Stimulated activated naive CD4-positive, alpha-beta T cell treated with Interleukin-2 at 50 U/mL for 16 hours (primary cell): ENCODE measurements at places on chromosomes 6 and 20.

GRCh38 chr20:32886652-32887051 is 27.9 kb downstream of the EFCAB8 start:
- no peak for DNase-seq

DNA sequence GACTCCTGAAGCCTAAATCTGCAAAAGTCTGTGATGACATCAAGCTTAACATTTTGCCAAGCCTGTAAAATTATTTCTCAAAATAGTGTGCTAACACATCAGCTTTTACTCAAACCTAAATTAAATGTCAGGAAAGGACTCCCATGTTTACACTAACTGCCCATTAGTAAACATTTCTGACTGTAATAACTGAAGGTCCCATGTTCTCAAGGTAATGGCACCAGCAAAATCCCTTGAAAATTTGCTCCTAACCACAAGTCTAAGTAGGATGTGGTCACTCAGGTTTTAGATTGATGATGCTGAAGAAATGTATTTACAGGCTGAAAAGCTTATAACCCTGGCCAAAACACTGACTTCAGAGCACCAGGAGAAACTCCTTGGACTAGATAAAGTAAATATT is 33.0 kb downstream of the BACH2 start:
- no peak for DNase-seq

DNA sequence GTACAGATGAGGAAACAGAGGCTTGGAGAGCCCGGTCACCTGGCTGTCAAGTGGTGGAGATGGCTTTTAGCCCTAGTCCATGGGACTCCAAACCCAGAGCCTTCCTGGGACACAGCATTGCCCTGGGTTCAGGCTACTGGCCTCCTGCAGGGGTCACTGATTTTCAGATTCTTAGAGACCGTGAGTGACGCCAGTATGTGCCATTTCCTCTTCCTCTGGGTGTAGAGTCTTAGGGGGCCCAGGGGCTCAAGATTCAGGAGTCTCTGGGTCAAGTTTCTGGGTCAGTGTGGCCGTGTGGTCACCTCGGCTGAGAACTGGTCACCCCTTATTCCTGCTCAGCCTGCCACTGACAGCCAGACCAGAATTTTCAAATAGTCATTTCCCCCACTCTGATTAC is 574 bp downstream of the ARHGAP40 start:
- no peak for DNase-seq

- DNase-seq: no peak
These were observed 369.0 kb downstream of the PREX1 start for GRCh38 chr20:48458601-48459385.

- no peak for DNase-seq
These were observed 78.9 kb upstream of the ISM1 start for GRCh38 chr20:13142143-13142542.

DNA sequence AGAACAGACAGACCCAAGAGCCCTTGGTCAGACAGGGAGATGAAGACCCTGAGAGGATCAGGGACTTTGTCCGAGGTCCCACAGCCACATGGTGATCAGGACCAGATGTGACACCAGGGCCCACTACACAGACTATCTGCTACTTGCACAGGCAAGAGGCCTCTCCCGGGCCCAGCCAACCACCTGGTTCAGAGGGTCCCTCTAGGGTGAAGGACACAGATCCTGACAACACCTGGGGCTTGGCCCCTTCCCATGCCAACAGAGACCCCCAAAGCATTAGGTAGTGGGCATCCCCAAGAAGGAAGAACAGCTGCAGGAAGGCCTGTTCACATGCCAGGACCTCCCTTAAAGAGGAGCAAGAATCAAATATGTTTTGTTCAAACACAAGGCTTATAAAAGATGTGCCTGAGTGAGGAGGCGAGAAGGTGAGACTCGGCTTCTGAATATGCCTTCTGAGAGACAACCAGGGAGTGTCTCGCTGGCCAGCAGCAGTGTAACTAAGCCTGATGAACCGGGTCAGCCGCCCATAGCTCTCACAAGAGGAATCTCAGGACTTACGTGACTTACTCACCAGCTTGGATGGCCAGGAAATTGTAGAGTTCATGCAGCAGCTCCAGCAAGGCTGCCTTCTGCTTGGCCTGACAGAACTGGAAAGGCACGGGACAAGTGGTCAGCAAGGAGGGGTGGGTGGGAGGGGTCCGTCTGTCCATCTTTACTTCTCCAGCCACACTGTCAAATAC is 5.0 kb downstream of the LEMD2 start:
- no peak for DNase-seq

DNA sequence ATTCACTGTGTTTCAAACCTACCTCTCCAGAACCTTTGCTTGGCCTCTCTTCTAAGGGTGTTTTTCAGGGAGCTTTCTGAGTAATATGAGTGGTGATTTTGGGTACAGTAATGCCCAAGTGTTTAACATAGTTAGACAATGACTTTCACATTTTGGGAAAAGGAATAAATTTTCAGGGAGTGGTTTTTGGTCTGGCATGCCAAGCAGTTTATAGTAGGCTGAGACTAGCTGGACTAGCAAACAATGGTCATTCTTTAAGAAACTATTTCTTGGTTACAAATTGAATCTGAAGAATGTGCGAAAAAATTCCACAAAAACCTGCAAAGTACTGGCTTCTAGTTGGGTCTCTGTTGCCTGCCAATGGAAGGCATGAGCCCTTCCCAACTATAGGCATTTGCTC is 15.4 kb downstream of the FNDC1 start:
- DNase-seq: no peak
